Activated CD4-positive, CD25-positive, alpha-beta regulatory T cell (primary cell): ENCODE measurements at places on chromosomes 12 and 14.

- DNase-seq: no peak
Observed at GRCh38 chr12:32482226-32482625, 82.9 kb downstream of the FGD4 start.

- no peak for DNase-seq
Observed at GRCh38 chr14:93957333-93957710, 19.0 kb downstream of the ASB2 start.

DNA sequence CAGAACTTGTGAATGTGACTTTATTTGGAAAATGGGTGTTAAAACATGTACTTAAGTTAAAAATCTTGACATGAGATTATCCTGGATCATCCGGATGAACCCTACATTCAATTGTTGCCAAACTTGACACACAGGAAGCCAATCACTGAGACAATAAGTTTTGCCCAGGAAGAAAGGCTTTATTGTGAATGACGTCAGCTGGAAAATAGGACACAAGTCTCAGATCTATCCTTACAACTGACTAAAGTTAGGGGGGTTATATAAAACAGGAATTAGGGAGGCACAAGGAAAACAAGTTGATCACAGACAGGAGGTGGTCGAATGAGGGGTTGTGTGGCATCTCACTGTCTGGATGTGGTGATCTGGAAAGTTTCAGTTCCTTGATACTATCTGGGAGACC lies 126.9 kb downstream of the TTC8 start:
- no peak for DNase-seq

DNA sequence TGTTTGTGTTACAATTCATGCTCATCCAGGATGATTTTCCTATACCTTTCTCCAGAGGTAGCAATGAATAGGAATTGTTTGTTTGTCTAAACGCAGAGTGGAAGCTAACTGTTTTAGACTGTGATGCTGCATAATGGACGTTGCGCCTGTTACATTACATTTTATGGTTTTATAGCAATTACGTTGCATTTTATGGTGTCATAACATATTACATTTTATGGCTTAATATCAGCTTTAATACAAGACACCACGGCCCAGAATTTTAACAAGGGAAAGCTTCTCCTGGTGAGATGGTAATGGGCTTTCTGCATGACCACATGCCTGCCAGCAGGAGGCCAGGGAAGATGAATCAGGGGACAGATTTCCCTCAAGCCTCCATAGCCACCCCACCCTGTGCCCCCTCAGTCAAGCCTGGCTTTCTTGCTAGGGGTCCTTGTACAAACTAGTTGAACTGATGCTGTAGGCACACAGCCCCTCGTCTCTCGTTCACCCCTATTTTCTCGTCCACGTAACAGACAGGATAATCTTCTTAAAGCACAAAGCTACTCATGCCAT lies 56.5 kb downstream of the HSPB8 start:
- no peak for DNase-seq
